Cerebellar nuclear complex (tissue), 1 donor: ENCODE measurements at places on chromosomes 13 and 19.

- DNase-seq, result no peak
Observed at GRCh38 chr19:29583196-29583999, 22.7 kb upstream of the POP4 start.

GRCh38 chr13:48648446-48648845 lies 5.3 kb upstream of the CYSLTR2 start:
- DNase-seq, result no peak

DNA sequence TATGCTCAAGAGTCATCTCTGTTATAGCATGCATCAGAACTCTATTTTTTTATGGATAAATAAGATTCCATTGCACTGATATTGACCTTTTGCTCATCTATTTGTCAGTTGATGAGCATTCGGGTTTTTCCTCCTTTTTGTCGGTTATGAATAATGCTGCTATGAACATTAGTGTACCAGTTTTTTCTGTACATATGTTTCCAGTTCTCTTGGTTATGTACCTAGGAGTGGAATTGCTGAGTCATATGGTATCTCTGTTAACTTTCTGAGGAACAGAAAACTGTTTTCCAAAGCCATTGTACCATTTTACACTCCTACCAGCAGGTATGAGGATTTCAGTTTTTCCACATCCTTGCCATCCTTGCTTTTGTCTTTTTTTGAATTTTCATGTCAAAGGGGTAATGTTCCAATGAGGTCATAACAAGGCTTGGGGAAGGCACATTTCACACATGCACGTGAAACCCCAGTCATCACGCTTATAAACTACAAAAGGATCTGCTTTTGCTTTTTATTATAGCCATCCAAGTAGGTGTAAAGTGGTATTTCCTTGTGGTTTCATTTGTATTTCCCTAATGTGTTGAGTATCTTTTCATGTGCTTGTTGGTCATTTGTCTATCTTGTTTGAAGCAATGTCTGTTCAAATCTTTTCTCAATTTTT lies 14.6 kb downstream of the KBTBD7 start:
- no peak for DNase-seq

DNA sequence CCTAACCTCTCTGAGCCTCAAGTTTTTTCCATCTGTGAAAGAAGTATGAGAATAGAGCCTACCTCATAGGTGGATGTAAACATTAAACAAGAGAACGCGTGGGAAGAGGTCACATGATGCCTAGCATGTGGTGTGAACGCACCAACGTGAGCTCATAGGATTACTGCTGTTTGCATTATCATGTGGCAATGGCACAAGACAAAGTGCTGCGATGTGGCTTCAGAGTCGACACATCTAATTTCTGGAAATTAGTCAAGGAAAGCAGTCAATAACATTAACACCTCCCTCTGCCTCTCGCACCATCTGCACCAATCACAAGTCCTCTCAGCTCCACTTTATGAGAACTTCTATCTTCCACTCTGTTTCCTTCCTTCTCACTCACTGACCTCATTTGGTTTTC lies 489.7 kb downstream of the COG6 start:
- DNase-seq, result no peak

GRCh38 chr19:37227996-37228395 lies 10.0 kb downstream of the ZNF383 start:
- DNase-seq, result no peak

DNA sequence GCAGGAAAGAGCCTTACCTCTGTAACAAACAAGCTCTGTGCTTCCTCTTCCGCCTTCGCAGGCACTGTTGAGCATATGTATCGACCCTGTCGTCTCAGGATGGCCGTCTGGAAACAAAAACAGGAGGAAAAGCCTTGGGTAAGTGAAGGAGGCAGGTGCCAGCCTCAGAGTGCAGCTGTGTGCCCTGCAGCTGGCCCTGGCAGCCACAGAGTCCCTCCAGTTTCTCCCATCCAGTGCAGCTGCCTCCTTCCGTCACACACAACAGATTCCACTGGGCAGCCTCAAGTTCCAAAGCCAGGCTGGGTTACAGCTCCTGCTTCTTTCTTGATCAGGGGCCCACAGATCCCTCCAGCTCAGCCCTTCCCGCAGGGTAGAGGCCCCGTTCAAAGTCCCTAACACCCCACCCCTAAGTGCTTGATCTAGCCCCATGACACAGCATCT lies 47.7 kb downstream of the DOCK9 start:
- no peak for DNase-seq

GRCh38 chr19:23420824-23421223 lies 25.6 kb upstream of the ZNF91 start:
- DNase-seq, result no peak

DNA sequence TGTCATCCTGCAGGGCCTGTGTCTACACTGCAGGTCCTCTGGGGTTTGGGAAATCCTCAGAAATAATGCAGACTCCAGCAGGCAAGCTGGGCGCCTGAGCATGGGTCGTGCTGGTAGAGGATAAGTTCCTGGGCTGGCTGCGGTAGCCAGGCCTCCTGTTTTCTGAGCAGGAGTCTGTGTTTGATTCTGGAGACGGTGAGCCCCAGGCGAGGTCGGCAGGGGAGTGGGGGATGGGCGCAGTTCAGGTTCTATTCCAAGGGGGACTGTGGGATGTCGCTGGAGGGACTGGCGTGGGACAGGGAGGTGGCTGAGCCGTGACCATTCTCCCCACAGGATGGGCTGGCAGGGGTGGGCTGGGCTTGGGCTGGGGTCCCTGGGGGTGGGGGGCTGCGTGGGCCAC lies 154.7 kb downstream of the KDM4B start:
- no peak for DNase-seq

DNA sequence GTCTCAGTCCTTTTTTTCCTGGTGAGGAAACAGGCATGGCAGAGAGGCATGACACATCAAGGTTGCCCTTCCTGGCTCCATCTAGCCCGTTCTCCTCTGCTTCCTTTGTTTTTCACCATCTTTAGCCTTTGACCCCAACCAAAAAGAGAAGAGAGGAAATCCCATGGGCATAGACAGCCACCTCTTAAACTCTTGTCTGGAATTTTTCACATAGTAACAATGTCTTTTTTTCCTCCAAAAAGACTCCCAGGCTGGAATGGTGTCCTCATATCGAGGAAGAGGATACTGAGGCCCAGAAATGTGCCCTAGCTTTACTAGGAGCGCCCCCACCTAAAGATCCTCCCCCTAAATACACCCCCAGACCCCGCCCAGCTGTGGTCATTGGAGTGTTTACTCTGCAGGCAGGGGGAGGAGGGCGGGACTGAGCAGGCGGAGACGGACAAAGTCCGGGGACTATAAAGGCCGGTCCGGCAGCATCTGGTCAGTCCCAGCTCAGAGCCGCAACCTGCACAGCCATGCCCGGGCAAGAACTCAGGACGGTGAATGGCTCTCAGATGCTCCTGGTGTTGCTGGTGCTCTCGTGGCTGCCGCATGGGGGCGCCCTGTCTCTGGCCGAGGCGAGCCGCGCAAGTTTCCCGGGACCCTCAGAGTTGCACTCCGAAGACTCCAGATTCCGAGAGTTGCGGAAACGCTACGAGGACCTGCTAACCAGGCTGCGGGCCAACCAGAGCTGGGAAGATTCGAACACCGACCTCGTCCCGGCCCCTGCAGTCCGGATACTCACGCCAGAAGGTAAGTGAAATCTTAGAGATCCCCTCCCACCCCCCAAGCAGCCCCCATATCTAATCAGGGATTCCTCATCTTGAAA lies at the start of gene GDF15:
GDF15 (plus strand) TSS at position 484 of the 868 bp plus-strand sequence; CDS start at position 516, 32 bp downstream.
- no peak for DNase-seq

DNA sequence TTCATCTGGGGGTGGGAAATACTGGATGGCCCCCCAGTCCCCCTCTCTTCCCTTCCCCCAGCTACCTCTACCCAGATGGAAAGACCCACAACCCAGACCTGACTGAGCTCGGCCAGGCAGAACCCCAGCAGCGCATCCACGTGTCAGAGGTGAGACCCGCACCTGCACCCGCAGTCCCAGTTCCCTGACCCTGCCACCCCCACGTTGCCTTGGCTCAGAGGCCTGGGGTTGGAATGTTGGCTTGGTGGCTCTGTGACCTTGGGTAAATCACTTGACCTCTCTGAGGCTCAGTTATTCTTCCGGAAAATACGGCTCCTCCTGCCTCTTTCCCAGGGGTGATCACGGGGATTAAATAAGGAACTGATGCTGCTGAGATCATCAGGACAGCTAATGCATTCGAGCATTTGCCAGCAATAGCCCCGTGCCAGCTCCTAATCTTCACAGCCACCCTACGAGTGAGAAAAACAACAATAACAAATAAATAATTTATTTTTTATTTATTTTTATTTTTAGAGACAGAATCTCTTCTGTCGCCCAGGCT lies 12.3 kb downstream of the CBLC start:
- DNase-seq, result no peak

- no peak for DNase-seq
Observed at GRCh38 chr19:50482271-50482855, 5.7 kb upstream of the GARIN5A start.

DNA sequence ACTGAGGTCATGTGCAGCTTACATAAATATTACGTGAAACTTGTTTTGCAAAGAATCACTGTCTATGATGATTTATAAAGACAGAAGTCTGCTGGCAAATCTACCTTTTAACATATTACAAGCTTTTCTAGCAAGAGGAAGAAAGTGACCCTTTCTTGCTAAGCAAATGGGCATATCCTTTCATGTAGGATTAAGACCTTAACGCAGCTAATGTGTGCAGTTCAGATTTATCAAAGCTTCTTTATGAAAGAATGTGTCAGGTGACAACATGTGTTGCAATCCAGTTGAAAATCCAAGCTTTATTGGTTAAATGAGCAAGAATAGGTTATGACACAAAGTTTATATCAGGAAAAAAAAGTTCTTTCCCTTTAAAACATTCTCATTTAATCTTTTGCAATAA lies 115.6 kb upstream of the NBEA start:
- DNase-seq, result no peak

DNA sequence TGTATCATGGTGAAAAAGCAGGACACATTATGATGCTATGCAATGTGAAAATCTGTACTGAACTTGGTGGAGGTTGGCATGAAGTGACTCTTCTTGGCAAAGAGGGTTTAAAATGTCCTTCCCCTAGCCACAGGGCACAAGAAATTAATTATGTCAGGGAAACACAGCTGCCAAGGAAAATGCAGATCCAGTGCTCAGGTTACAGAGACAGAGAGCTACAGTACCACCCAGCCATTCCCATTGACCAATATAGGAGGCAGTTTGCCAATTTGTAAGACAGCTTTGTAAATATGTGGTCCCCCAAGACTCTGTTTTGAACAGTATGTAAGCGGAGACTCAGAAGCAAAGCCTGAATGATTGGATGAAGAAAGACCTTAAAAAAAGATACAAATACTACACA lies 69.4 kb upstream of the KLF12 start:
- no peak for DNase-seq

GRCh38 chr13:81927347-81927746 lies 1586.4 kb upstream of the SPRY2 start:
- DNase-seq, result no peak

DNA sequence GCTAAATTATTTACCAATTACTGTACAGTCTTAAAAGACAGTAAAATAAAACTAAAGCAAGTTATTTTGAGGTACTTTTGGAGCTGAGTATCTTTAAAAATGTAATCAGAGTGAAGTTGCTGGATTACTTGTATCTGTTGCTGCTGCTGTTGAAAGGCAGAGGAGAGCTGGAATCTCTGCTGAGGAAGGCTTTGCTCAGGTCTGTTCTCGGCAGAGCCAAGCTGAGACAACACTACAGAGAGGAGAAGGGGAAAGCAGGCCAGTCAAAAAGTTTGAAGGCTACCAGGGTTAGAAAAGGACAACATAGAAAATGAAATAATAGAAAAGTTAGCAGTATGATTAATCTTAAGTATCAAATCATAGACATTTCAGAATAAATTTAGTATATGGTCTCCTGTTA lies 9.8 kb downstream of the EXOSC8 start:
- no peak for DNase-seq

DNA sequence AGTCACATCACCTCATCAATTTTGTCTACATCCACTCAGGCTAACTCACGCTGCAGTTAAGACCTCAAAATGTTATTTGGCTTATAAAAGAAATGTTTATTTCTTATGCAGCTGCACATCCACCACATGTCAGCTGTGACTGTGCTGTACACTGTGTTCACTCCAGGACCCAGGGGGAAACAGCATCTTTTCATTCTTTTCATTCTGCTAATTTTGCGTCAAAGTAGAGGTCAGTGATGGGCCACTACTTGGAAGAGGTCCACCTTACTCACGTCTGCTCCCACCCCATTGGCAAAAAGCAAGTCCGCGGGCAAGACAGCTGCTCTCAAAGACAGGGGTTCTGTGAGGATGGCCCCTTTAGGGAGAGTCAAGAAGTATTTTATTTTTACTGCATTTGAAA lies 4.5 kb upstream of the DCT start:
- no peak for DNase-seq

GRCh38 chr13:112680741-112681360 lies 9.0 kb upstream of the ATP11A start:
- no peak for DNase-seq

GRCh38 chr19:39078436-39079200 lies 5.5 kb upstream of the ACP7 start:
- no peak for DNase-seq

DNA sequence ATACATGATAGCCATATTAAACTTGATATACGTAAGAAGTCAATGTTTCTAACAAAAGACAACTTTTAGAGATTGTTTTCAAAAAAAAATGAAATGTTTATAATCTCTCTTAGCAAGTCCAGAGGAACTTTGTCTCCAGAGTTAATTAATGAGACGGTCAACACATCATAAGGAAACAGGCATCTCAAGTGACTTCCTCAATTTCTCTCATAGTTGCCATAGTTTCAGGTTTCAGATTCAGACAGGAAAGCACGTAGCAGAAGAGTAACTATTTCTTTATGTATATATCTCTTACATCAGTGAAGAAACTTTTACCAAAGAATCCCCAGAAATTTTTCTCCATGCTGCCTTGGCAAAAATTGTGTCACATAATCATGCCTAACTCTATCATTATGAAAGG lies 159.6 kb upstream of the ATXN8OS start:
- no peak for DNase-seq

DNA sequence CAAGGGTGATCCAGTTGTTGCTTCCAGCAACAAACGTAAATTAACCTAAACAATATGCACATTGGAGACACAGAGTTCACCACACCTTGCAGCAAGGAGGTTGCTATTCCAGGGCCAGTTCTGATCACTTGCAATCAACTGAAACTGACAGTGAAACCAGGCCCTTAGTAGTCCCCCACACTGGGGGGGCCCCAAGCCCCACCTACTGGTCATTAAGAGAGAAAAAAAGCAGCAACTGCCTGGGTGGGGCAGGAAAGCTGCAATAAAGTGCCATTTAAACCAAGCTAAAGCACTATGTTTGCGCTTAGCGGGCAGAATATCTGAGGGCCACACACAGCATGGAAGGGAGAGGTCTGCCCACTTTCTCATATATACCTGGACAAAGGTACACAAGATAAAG lies 51.5 kb downstream of the ATP7B start:
- no peak for DNase-seq

GRCh38 chr19:55087542-55087901 lies 11.9 kb downstream of the EPS8L1 start:
- DNase-seq, result no peak

DNA sequence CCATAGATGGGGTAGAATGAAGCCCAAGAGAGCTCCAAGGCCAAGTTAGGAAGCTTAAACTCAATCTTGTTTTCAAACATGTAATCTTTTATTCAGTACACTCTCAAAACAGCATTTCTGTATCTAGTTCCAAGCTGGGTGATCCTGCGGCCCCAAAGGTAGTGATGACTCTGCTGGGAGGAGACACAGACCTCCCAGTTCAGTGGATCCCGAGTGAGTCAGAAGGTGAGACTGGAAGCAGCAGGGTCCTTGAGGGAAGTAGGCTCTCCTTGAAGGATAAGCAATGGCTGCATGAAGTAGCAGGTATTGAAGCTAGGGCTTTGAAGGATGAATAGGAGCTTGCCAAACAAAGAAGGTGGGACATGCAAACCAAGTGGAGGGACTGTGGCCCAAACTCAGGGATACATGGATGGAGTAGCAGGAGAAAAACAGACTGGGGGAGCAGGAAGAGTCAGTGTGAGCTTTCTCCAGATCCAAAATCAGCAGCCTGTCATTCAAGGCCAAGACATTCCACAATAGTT lies 9.6 kb downstream of the TINCR start:
- DNase-seq, result no peak
